ENCODE measurements at places on chromosomes 2 and 18. TPM values are rescaled to one million over a fixed set of nuclear protein-coding genes. Genes with fewer than 3 reads are reported as not detected.

- no peak overlapping the region for H3K27ac ChIP-seq
- H3K4me1 ChIP-seq = peaks cover 30% of the 10 kb centered on the region
- H3K27me3 ChIP-seq = peaks cover 12% of the 10 kb centered on the region
- H3K36me3 ChIP-seq = no peaks in the 10 kb centered on the region
- H3K4me3 ChIP-seq = no peak overlapping the region
- no peak for DNase-seq
These were observed 206.5 kb downstream of the SETBP1 start for GRCh38 chr18:44887227-44887631.

The SLC5A7 gene
- 0.14 TPM for total RNA-seq

The SGPP2 gene
- 11.0 TPM for total RNA-seq

DNA sequence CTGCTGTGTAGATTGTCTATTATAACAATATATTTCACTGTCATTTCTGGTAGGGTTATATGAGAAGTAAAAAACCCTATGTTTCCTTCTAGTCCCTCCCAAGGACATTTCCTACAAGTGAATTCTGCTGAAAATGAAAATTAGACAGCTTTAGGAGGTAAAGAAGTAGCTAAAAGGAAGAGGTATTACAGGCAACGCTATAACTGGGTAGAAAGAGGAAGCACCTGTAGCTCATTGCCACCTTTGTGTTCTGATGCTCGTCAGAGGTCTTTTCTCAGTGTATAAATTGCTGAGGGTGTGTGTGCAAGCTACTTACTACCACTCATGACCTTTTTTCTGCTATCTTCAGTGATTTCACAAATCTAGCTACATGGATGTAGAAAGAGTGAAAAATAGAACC lies 1.4 kb downstream of the DNAJC10 start:
- peaks cover 35% of the 10 kb centered on the region for H3K36me3 ChIP-seq
- peaks cover 14% of the 10 kb centered on the region for H3K4me1 ChIP-seq
- no peak overlapping the region for H3K4me3 ChIP-seq
- no peak for DNase-seq
- no peaks in the 10 kb centered on the region for H3K27me3 ChIP-seq
- no peak overlapping the region for H3K27ac ChIP-seq

The SCN7A gene
- total RNA-seq = 22.3 TPM

GRCh38 chr2:241706537-241706936 lies 4.7 kb downstream of the ING5 start:
- no peak overlapping the region for H3K27ac ChIP-seq
- no peaks in the 10 kb centered on the region for H3K27me3 ChIP-seq
- peaks cover 74% of the 10 kb centered on the region for H3K36me3 ChIP-seq
- no peak for DNase-seq
- H3K4me1 ChIP-seq = peaks cover 3% of the 10 kb centered on the region

GRCh38 chr2:94956797-94957391 lies 68.6 kb upstream of the MAL start:
- peaks cover 59% of the 10 kb centered on the region for H3K27me3 ChIP-seq
- H3K36me3 ChIP-seq = no peaks in the 10 kb centered on the region
- no peak overlapping the region for H3K27ac ChIP-seq
- DNase-seq = peak; percentile 11
- no peaks in the 10 kb centered on the region for H3K4me1 ChIP-seq

DNA sequence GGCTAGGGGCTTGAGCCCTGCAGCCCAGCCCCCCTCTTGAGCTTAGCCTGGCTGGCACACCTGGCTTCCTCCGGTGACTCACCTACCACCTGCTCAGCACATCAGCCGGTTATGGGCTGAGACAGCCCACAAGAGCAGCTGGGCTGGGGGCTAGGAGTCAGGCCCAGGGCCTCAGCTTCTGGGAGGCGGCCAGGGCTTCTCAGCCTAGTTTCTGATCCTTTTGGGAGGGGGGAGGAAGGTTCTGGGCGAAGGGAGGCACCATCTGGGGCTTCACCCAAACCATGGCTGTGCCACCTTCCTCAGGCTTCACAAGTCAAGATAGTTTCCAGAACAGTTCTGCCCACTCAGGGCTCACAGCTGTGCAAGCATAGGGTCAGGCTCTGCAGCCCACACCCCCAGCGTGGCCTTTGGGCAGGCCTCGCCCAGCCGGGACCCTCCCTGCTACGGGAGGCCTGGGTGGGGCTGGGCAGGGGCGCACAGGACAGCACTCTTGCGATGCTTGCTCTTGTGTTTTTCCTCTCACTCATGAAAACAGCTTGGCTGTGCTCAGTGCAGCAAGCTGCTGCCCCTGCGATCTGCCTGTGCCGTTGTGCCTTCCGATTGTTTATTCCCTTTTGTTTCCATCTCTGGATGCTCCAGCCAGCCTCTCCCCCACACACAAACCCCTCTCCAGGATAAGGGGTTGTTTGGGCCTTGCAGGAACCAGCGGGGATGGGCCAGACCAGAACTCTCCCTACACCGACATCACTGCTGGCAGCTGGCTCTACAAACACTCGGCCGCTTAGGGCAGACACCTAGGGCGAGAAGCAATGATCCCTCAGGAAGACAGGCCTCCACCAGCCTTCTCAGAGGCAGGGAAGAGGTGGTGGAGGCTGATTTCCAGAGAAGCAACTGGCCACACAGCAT lies 26.1 kb upstream of the SEMA4C start:
- H3K27ac ChIP-seq = no peak overlapping the region
- no peaks in the 10 kb centered on the region for H3K27me3 ChIP-seq
- H3K4me3 ChIP-seq = no peak overlapping the region
- H3K4me1 ChIP-seq = peaks cover 22% of the 10 kb centered on the region

DNA sequence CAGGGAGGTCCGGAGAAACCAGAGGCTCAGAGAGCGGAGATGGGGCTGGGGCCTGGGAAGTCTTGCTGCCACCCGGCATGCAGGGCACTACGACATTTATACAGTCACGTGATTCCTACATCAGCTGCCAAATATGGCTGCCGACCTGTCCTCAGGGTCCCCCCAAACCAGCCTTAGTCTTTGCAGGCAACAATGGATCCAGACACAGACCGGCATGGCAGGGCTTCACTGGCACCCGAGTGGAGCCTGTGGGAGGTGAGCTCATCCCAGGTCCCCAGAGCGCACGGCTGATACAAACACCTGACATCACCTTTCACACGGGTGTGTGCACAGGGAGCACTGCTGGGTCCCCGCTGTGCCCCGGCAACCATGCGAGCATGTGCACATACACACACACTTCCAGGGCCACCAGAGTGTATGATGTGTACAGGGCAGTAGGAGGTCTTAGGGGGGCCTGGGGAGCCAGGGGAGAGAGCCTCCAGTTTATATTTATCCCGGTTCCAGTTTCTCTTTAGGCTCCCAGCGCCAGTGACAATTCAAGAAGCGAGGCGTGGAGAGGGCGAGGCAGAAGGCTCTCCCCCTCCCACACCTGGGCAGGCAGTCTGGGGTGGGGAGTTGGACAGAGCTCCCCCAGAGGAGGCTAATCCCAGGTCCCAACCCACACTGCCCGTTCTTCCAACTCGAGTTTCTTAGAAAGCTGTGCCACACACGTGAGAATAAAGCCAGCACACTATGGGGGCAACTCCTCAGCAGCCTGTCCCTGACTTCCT lies 2.7 kb downstream of the SEMA4C start:
- no peaks in the 10 kb centered on the region for H3K27me3 ChIP-seq
- H3K4me3 ChIP-seq = peak overlapping the region; percentile 97
- peaks cover 9% of the 10 kb centered on the region for H3K36me3 ChIP-seq
- peaks cover 63% of the 10 kb centered on the region for H3K4me1 ChIP-seq

DNA sequence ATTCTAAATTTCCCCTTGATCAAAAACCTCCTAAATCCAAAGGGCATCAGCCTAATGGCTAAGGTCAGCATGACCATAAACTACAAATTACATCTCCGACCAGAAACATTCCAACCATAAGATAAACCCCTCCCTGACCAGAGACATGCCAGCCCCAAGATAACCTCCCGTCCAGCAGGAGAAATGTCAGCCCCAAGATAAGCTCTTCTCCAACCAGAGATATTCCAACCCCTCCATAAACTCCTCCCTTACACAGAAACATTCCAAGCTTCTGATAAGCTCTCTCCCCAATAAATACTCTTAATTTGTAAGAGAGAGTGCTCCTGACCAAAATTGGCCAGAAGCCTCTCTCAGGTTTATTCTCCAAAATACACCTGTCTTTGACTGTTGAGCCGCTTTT lies 274.0 kb downstream of the RNF152 start:
- no peaks in the 10 kb centered on the region for H3K36me3 ChIP-seq
- no peak overlapping the region for H3K27ac ChIP-seq
- H3K27me3 ChIP-seq = no peaks in the 10 kb centered on the region
- no peaks in the 10 kb centered on the region for H3K4me1 ChIP-seq
- H3K4me3 ChIP-seq = no peak overlapping the region

The LPIN1 gene
- 31.8 TPM for total RNA-seq

DNA sequence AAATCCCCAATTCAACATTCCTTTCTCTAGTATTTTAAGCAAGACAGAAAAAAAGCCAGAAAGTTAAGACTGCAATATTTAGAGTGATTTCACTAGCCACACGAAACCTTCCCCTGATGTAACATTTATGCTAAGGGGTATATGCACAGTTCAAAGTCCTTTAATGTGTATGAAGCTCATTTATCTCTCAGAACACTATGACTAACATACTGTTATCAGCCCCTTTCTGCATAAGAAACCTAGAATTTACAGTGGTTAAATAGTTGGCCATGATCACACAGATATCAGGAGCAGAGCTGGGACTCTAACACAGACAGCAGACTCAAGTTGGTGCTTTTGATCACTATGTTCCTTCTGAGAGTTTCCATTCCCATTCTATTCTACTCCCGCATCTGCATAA lies 185.5 kb downstream of the CDH2 start:
- no peak for DNase-seq
- H3K4me1 ChIP-seq = peaks cover 25% of the 10 kb centered on the region
- H3K27me3 ChIP-seq = no peaks in the 10 kb centered on the region
- peaks cover 41% of the 10 kb centered on the region for H3K36me3 ChIP-seq
- H3K4me3 ChIP-seq = no peak overlapping the region

DNA sequence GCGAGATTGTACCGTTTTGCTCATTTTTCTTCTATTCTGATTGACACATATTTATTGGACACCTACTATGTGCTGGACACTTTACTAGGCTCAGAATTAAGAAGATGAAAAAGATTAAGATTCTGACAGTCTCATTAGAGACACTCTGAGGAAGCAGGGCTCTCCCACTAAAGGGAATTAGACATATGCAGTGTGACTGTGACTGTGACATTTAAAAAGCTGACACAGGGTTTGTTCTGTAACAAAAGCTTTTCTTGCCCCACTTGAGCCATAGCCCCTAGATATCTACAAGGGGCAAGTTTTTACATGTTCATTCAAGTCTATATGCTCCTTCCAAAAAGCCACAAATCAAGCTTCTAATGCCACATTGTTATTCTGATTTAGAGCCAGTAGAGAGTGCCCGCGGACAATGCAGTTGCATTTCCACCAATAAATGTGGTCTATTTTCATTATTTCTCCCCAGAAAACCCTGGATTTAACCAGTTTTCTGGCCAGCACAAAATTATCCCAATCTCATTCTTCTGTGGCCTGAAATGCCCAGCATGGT lies 9.8 kb downstream of the ARHGAP25 start:
- H3K27ac ChIP-seq = no peak overlapping the region
- H3K4me1 ChIP-seq = no peaks in the 10 kb centered on the region
- H3K4me3 ChIP-seq = no peak overlapping the region
- H3K27me3 ChIP-seq = no peaks in the 10 kb centered on the region

DNA sequence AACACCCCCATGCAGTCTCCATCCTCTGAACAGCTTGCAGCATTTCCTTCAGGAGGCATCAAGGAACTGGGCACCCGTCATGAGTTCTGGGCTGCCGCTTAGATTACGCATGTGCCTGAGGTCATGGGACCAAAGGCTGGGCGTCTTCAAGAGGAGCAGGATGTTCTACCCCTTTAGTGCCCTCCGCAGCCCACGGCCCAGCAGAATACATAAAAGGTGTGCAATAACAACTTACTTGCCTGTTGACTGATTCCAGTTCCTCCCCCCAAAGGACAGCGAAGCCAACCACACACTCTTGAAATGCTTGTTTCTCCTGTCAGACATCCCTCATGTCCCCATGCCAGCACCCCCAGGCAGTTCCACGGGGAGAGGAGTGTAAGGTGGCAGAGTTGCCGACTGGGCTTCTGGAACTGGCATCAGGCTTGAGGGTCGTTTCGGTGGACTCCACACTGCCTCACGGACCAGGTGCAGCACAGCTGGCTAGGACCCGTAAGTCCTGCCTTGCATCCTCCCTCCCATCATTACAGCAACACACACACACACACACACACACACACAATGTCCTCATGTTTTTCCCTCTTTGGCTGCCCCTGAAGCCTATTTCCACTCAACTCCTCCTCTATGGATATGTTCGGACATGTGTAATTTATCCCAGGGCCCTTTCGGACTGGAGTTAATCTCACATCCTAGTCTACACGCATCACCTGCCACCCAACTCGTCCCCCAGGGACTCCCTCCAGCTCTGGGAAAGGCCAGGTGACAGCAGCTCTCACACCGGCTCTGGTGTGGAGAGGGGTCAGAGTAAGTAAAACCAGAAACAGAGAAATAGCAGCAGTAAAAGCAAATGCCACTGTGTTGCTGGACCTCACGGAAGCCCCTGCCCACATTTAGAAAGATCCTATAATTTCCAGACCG lies 200.7 kb downstream of the BCL11A start:
- no peak overlapping the region for H3K4me3 ChIP-seq
- no peaks in the 10 kb centered on the region for H3K27me3 ChIP-seq
- no peak for DNase-seq
- no peaks in the 10 kb centered on the region for H3K4me1 ChIP-seq
- no peak overlapping the region for H3K27ac ChIP-seq

The DSG2 gene
- total RNA-seq = 41.6 TPM

The KIAA2012 gene
- total RNA-seq = not detected

DNA sequence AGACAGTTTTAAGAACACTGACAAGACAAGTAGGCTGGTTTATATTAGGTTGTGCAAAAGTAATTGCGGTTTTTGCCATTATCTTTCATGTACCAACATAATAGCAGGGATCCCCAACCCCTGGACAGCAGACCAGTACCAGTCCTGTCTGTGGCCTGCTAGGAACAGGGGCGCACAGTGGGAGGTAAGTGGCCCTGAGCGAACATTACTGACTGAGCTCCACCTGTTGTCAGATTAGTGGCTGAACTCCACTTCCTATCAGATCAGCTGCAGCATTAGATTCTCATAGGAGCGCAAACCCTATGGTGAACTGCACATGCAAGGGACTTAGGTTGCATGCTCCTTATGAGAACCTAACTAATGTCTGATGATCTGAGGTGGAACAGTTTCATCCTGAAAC lies 921.9 kb downstream of the CCDC85A start:
- no peaks in the 10 kb centered on the region for H3K27me3 ChIP-seq
- no peak for DNase-seq
- H3K4me1 ChIP-seq = no peaks in the 10 kb centered on the region
- no peak overlapping the region for H3K27ac ChIP-seq
- H3K4me3 ChIP-seq = no peak overlapping the region

DNA sequence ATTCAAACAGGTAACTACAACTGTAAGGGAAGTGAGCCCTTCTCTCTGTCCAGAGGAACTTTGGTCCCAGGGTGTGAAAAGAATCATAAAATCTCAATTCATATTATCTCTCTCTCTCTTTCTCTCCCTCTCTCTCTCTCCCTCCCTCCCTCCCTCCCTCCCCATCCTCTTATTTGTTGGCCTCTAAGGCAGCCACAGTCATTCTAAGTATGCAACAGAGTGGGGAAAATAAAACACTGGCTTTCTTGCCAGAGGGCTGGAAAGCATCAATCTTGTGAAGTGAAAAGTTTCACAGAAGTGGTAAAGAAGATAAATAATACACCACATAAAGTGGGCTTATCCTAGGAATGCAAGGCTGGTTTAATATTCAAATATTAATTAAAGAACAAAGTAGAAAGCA lies 95.6 kb upstream of the KCNH7 start:
- DNase-seq = no peak
- no peaks in the 10 kb centered on the region for H3K4me1 ChIP-seq
- H3K27me3 ChIP-seq = no peaks in the 10 kb centered on the region
- no peak overlapping the region for H3K4me3 ChIP-seq
- H3K36me3 ChIP-seq = no peaks in the 10 kb centered on the region
- no peak overlapping the region for H3K27ac ChIP-seq

All from heart right ventricle (tissue), 16 donors.